ENCODE measurements at places on chromosomes 2 and 18. TPM values are rescaled to one million over a fixed set of nuclear protein-coding genes. Genes with fewer than 3 reads are reported as not detected.

GRCh38 chr2:152493417-152493816 lies 158.4 kb downstream of the FMNL2 start:
- no peak for DNase-seq

DNA sequence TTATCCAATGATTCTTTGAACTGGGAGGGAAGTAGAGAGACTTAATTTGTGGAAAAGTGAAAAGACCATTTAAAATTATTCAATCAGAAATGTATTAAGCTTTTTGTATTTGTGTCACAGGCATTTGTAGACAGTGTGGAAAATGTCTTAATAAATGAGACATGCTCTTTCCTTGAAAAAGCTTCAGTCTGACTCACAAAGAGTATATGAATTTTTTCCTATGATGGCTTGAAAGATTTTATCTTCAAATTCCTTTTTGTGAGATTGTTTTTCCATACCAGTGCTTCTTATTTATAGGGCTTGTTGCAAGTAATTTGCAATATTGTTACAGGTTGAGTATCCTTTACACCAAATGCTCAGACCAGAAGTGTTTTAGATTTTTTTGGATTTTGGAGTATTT lies 39.5 kb downstream of the STON1 start:
- no peak for DNase-seq

GRCh38 chr2:73776381-73776780 lies 3.5 kb downstream of the DUSP11 start:
- no peak for DNase-seq

DNA sequence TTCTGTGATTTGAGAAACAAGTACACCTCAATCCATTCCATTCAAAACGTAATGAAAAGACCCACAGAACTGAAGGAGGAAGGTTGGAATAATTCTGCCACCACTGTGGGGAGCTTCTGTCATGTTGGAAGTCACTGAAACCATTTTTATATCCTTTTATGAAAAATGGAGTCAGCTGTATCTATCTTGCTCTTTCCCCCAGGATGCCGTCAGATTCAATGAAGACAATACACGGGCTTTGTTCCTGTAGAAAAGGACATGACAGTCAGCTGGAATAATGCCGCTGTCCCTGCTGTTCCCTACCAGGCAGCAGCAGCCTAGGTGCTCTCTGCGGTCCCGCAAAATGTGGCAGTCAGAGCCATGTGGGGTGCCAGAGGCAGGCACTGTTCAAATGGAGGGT lies 52.5 kb upstream of the APCDD1 start:
- DNase-seq, result no peak

The MAP4K3 gene
- 12.4 TPM for total RNA-seq
